ENCODE measurements at places on chromosomes 6 and 20.

DNA sequence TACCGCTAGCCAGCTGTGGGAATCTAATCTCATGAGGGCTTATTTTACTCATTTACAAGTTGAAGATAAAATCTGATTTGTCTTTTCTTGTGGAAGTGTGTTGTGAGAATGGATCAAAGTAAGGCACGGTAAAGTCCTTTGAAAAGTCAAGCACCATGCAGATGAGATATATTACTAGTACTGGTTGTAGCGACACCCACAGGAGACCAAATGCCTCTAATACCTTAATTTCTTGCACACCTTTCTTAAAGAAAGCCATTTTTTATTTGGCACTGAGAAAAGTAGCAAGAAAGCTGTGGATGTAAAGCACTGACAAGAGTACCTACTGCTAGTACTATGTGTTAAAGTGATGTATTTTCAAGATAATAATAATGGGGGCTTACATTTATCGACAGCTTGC is 191.0 kb upstream of the MMS22L start:
- DNase-seq, result no peak

GRCh38 chr6:101077344-101077743 is 196.2 kb upstream of the ASCC3 start:
- DNase-seq, result no peak

- no peak for DNase-seq
These were observed 1.6 kb upstream of the TNFRSF6B start for GRCh38 chr20:63694584-63695423.

DNA sequence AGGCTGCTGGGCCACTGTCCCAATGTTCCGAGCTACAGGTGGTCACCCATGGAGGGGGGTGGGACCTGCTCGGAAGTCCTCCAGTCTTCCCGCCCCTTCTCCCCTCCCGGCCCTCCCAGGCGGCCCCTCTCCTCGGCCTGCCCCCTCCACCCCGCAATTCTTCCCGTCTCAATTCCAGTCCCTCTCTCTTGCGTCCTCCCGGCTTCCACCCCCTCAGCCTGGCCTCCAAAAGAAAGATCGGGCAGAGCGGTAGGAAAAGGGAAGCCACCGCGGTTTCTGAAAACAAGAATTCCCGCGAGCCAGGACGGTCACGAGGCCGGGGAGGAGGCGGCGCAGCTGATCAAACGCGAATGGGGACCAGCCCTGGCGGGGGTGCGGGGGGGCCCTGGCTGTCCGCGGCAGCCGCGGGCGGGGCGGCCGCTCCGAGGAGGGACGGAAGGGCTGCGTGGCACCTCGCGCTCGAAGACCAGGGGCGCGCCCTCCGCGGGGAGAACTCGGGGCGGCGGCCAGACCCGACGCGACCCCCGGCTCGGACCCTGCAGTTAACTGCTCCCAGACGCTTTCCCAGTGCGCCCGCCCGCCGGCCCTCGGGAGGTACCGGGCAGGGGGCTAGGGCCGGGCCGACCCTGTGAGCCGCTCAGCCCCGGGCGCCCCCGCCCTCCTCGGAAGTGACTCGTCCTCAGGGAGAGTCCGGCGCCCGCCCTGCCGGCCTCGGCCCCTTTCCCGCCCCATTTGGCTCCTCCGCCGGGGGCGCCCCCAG is 1.0 kb downstream of the PXDC1 start:
- peak; percentile 47 for DNase-seq

- DNase-seq, result no peak
These were observed 292.4 kb downstream of the CENPW start for GRCh38 chr6:126632271-126632670.

Data from NCI-H2029 (cell line).